Tibial artery (tissue), 4 donors: ENCODE measurements at places on chromosomes 7 and 10.

GRCh38 chr10:18594574-18595156 lies 56.7 kb downstream of the NSUN6 start:
- no peak for DNase-seq

DNA sequence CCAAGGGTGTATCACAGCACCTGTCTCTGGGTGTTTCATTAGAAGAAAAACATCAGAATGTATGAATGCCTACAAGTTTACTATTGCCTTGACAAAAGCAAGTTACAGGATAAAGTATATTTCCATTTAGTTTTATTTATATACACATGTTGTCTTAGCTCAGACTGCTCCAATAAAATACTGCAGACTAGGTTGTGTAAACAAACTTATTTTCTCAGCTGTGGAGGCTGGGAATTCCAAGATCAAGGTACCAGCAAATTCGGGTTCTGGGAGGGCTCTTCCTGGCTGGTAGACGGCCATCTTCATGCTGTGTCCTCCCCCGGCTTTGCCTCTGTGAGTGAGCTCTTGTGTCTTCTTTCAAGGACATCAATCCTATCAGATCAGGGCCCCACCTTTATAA lies 77.1 kb upstream of the UNC5B start:
- DNase-seq: no peak

DNA sequence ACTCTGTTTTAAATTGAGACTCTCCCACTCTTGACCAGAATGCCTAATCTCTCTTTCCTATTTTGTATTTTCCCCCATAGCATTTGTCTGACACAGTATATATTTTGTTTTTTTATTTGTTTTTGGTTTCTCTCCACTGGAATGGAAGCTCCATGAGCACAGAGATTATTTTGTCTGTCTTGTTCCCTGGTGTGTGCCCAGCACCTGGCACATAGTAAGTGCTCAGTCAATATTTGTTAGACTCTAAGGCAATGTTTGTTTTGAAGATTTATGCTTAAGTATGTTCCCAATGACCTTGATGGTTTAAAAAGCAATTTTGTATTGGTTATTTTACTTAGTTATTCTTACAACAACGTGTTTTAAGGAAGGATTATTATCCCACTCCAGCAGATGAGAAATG lies 201.8 kb downstream of the DYNC1I1 start:
- no peak for DNase-seq

DNA sequence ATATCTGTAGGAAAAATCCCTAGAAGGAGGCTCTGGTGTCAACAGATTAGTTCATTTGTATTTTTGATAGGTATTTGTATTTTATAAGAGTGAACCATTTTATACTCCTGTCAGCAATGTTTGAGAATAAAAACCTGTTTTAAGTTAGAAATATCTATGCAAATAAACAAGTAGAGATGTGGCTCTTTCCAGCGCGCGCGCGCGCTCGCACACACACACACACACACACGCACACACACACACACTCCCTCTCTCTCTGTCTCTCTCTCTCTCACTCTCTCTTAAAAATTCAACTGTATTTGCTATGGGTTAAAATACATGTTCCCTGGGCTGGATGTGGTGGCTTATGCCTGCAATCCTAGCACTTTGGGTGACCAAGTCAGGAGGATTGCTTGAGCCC lies 113.9 kb downstream of the SUGCT start:
- no peak for DNase-seq

- no peak for DNase-seq
Measured at GRCh38 chr10:94279835-94280709, 82.7 kb downstream of the NOC3L start.

- DNase-seq: no peak
Measured at GRCh38 chr7:132654150-132654549, 77.9 kb upstream of the PLXNA4 start.
